Uterus (tissue), 4 donors: ENCODE measurements at places on chromosomes 2 and 18. TPM values are rescaled to one million over a fixed set of nuclear protein-coding genes. Genes with fewer than 3 reads are reported as not detected.

GRCh38 chr2:101806123-101806522 is 108.6 kb downstream of the MAP4K4 start:
- no peak for DNase-seq

The SP9 gene
- total RNA-seq = not detected

DNA sequence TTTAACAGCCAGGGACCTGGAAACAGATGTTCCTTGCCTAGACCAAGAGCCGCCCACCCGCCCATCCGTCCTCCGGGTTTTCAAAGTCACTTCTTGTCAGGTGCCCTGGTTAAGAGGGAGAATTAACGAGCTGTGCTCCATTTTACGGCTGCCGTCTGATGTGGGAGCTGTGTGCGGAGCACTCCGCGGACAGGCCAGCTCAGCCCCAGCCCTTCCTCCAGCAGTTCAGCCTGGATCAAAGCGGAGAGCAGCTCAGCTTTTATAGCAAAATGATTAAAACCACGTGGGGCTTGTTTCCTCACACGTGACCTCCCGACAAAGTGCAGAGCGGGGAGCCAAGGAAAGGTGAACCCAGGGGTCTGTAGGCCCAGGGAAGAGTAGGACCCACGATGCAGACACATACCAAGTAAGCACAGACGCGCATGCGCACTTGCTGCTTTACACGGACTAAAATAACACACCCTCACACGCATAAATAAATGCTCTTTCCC is 46.1 kb upstream of the PKDCC start:
- DNase-seq = peak; percentile 62

GRCh38 chr2:216044883-216045486 is 31.6 kb upstream of the MREG start:
- DNase-seq = no peak

The ALLC gene
- not detected for total RNA-seq

The TFPI gene
- 88.5 TPM for total RNA-seq

DNA sequence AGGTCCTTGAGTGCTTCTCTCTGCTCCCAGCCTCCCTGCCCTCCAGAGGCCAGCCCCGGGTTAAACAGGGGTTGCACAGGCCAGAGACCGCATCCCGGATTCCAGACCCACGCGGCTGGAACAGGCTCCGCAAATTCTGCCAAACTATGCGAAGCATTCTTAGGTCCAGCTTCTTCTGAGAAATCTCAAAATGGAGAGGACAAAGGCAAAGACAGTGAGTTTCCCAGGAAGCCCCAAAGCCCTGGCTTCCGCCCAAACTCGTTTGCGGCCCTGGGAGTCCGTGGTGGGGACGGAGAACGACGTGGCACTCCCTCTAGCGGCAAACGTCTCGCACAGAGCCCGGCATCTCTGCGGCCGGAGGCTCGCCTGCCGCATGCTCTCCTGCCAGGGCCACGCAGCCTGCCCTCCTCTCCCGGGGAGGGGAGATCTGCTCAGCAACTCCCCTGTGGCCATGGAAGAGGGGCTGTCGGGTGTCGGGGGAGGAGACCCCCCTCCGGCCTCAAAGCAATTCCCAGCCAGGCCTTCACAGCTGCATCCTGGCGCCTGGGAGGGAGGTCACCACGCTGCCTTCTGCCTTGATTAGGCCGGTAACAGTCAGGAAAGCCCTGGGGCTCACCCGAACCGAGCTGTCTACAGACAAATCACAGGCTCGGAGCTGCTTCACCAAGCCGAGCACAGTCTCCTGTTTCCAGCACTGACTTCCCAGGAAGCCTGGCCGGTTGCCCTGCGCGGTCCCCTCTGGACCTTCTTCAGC is 33.4 kb upstream of the KLHL29 start:
- DNase-seq = peak; percentile 87

DNA sequence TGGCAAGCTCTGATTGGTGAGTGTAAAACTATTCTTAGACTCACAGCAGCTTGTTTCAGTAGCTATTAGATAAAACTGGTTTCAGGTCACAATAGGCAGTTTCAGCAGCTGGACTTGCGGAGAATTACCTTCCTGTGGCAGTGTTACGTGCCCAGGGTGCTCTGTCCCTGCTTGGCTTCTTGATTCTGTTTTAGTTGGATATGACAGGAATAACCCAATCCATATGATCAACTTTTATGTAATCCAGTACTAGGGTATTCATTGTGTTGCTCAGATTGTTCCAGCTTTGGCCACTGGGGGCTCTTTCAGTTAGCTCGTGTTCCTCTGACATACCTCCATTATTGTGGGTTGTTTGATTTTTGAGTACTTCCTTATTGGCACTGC is 43.1 kb downstream of the INPP4A start:
- DNase-seq = no peak

The CHRNG gene
- total RNA-seq = not detected

The EGR4 gene
- not detected for total RNA-seq

DNA sequence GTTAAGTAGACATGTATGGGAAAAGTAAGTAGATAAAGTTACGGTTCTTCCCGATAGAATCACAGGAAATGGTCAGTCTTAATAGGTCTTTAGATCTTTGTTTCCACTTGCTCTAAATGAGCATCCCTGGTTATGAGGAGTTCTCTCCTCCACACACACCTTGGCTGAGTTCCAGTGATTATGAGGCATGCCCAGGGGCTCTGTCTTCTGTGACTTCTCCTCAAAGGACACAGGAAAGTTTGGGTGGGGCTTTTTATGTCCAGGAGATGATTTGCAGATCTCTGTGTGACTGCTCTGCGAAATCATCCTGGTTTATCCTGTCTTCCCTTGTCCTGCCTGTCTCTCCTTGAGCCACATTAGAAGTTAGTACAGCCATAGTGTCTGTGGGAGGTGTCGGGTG is 83.9 kb upstream of the EML6 start:
- no peak for DNase-seq

DNA sequence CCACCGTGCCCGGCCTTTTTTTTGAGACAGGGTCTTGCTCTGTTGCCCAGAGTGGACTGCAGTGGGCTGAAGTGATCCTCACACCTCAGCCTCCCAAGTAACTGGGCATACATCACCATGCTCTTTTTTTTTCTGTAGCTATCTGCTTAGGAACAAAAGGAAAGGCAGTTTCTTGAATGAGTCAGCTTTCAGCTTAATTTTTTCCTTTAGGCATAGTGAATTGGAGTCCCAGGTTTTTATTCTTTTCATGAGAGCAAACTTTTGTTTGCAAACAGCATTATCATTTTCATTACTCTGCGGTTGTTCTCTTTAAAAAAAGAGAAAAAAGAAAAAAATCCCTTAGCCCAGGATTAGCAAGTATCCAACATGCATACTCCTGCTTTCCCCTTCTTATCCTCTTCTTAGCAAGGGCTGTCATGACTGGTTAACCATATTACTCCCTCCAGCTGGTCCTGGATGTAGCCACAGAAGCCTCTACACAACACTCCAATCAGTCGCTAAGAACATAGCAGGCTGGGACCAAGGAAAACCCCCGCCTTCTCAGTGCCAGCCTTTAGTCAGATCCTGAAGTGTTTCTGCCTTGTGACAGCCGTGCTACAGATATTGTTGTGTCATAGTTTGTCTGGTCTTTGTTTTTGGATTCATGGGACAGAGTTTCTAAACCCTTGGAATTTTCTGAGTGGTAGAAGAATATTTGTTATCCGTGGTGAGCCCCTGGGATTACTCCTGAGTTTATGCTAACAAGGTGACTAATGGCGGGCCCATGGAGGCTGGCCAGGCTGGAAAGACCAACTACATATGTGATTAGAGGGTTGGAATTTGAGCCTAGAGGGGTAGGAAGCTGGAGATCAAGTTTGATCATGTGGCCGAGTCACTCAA is 23.3 kb upstream of the ST3GAL5 start:
- DNase-seq = no peak

The RNF125 gene
- total RNA-seq = 7.4 TPM
